ENCODE measurements at places on chromosomes 7 and 10.

DNA sequence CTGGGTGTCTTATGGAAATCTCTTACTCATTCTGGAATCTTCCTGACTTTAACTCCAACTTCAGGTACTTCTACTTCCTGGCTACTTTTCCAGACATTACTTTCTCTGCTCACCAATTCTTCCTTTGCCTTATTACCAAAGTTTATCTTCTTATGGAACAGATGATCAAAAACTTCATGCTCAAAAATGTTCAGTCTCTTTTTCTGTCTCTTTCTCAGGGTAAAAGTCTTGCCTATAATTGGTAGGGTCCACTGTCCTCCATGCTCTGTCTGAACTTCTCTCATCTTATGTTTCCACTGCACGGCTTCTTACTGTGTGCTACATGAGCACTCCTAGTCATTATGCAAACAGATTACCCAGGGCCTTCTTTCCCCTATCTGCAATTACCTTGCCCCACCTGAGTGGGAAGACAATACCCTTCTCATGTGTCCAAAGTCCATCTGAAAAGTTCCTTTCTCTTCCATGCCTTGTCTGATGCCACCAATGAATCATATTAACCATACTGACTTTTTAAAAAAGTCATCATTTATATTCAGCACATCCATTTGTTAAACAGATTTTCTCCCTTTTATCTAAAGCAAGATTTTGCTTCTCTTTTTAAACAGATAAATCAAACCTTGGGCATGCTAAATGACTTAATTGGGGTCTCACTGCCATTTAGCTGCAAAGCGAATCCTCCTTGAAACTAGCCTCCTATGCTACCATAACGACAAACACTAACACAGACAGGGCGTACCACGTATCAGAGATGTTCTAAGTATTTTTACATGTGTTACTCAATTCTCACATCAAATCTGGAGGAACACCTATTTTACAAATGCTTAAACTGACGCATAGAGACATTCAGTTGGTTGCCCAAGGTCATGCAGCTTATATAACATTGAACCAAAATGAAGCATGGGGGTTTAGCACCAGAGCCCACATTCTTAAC lies 48.8 kb downstream of the SEMA3C start:
- peak; percentile 24 for DNase-seq

GRCh38 chr10:88526501-88527105 lies 56.5 kb downstream of the RNLS start:
- no peak for DNase-seq

DNA sequence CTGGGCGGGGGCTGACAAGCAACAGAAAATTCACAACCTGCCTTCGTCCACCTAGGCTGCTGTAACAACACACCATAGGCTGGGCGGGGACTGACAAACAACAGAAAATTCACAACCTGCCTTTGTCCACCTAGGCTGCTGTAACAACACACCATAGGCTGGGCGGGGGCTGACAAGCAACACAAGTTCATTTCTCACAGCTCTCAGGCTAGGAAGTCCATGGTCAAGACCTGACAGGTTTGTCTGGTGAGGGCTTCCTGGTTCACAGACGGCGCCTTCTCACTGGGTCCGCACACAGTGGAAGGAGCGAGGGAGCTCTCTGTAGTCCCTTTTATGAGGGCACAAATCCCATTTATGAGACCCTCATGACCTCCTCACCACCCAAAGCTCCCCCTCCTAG lies 52.2 kb downstream of the DIP2C start:
- DNase-seq, result no peak

DNA sequence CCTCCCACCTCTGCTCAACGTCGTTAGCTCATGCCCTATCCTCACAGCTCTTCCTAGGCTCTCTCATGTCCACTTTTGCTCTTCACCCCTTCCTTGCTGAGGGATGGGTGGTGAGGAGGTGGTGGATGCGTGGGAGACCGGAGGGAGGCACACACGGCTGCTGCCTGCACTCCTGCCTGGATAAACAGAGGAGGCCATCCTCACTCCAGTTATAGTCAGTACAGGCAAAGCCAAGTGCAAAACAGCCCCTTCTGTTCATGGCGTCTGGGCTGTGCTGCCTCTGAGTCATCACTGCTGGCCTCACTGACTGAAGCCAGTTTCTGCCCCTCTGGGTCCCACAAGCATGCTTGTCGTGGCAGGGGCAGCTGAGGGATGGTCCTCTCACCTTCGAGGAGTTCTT lies 31.9 kb upstream of the LRRC4 start:
- no peak for DNase-seq

GRCh38 chr10:44937196-44938005 lies 22.2 kb upstream of the RASSF4 start:
- no peak for DNase-seq

- no peak for DNase-seq
These were observed 2.6 kb upstream of the COX19 start for GRCh38 chr7:978049-978346.

DNA sequence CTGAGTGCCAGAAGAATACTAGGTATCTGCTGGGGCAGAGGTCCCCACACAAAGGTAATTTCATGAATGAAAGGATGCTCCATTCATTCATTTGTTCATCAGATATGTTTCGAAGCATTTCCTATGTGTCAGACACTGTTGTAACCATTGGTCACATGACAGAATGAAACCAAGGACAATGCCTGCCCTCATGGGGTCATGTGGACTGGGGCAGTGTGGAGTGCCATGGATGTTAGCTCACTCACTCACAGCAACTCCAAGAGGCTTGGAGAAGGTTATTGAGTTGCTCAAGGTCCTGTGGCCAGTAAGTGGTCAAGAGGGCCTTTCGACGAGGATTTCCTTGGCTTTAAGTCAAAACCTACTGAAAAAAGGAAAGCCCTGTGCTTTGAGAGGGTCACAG lies 223.5 kb downstream of the ARHGAP12 start:
- no peak for DNase-seq

DNA sequence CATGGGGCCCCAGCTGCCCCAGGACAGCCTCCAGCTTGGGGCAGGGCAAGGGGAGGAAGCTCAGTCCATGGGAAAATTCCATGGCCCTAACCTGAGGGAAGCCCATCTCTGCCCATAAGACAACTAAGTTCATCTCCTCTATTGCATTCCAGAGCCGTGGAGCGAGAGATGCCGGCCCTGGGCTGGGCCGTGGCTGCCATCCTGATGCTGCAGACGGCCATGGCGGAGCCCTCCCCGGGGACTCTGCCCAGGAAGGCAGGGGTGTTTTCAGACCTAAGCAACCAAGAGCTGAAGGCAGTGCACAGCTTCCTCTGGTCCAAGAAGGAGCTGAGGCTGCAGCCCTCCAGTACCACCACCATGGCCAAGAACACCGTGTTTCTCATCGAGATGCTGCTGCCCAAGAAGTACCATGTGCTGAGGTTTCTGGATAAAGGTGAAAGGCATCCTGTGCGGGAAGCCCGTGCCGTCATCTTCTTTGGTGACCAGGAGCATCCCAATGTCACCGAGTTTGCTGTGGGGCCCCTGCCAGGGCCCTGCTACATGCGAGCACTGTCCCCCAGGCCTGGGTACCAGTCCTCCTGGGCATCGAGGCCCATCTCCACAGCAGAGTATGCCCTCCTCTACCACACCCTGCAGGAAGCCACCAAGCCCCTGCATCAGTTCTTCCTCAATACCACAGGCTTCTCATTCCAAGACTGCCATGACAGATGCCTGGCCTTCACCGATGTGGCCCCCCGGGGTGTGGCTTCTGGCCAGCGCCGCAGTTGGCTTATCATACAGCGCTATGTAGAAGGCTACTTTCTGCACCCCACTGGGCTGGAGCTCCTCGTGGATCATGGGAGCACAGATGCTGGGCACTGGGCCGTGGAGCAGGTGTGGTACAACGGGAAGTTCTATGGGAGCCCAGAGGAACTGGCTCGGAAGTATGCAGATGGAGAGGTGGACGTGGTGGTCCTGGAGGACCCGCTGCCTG lies 4.3 kb downstream of the AOC1 start:
- DNase-seq, result no peak

DNA sequence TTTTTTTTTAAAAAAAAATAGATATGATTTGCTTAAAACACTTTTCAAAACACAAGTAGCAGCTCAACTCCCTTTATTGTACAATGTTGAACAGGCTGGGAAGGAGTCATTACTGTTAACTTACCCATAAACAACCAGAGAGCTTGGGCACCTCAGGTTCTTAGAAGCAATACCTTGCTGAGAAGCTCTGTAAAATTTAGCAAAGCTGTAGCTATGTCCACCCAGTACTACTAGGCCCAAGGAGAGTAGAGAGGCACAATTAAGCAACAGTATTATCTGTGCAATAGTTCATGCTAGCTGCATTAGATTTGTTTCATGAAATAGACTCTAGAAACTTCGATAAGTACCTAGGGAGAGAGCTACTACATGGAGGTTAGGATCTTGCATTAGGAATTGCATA lies 32.0 kb downstream of the SEMA3A start:
- no peak for DNase-seq

- DNase-seq, result no peak
These were observed 178.8 kb downstream of the REEP3 start for GRCh38 chr10:63699785-63700613.

DNA sequence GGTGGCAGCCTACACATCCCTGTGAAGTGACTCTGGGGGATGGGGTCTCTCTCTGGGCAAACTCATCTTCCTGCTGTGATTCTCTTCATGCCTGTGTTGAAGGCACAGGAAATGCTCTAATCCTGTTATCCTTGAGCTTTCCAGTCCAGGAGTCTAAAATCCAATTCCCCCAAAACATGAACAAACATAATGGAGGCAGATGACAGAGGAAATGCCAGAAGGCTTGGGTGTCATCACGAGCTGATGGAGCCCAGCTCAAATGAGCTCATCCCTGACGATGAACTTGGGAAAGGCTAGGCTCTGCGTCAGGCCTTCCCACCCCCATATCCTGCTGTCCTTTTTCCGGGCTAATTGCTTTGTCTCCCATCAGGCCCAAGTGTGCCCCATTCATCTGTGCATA lies 165.9 kb upstream of the PODXL start:
- no peak for DNase-seq

DNA sequence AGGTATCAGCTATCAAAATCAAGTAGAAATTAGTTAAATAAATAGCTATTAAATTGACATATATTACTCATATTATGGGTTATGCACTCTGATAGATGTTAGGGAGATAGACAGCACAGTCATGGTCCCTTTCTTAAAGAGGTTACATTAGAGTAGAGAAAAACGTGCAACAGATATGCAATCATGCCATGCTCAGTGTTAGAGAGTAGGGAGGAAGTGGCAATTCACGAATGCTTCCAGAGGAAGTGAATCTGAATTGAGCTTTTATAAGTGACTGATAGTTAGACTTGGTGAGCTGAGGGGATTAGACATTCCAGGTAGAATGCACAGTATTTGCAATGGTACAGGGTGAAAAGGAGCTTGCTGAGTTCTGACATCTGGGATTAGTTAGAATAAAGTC lies 349.8 kb downstream of the NXPH1 start:
- no peak for DNase-seq

DNA sequence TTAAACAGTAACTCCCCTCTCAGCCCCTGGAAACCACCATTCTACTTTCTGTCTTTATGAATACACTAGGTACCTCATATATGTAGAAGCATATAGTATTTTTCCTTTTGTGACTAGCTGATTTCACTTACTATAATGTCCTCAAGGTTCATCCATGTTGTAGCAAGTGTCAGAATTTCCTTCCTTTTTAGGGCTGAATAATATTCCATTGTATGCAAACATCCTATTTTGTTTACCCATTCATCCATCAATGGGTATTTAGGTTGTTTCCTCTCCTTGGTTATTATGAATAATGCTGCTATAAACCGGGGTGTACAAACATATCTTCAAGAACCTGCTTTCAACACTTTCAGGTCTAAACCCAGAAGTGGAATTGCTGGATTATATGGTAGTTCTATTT lies 125.3 kb downstream of the SGMS1 start:
- DNase-seq, result no peak

- no peak for DNase-seq
These were observed 72.1 kb downstream of the WNT2 start for GRCh38 chr7:117250801-117251200.

- no peak for DNase-seq
These were observed 50.9 kb downstream of the GNAI1 start for GRCh38 chr7:80185571-80185970.

- DNase-seq, result peak; percentile 20
These were observed 994 bp upstream of the CYP51A1 start for GRCh38 chr7:92135052-92135889.

GRCh38 chr10:101000915-101001658 lies 1.5 kb downstream of the LZTS2 start:
- DNase-seq, result peak; percentile 81

GRCh38 chr10:61643316-61643751 lies 19.4 kb upstream of the CABCOCO1 start:
- no peak for DNase-seq

GRCh38 chr7:36157527-36158320 lies 4.7 kb downstream of the EEPD1 start:
- no peak for DNase-seq

DNA sequence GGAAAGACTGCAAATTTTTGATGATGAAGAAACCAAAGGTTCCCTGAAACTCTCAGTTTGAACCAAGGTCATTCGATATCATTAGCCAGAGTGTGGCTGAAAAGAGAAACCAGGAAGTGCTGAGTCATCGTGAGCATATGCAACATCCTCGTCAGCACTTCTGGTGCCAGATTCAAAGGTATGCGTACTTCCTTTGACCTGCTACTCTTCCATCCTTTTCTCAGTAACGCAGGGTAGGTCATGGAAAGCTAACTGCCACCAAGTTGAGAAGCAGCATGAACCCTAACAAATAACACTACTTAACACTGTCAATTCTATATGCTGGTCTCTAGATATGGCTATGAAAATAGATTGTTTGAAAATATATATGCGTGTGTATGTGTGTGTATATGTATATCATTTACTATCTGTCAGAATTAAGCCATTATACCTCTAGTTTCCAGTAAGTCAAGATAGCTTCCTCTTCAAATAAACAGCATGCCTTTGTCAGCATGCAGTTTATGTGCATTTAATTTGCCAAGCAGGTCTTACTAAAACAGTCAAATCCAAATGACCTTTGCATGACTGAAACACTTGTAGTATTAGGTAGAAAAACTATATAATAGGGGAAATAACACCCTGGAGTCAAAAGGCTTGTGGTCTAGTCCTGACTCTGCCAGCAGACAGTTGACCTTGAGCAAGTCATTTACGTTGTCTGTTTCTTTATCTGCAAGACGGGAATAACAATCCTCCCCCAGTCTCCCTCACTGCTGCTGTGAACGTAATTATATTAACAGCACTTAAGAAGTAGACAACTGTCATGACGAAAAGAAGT lies 26.4 kb downstream of the CDK6 start:
- DNase-seq, result peak; percentile 81

- DNase-seq, result no peak
These were observed 89.5 kb downstream of the ANK3 start for GRCh38 chr10:60299961-60300883.

GRCh38 chr10:35335133-35336083 lies 901 bp upstream of the CCNY start:
- peak; percentile 20 for DNase-seq

DNA sequence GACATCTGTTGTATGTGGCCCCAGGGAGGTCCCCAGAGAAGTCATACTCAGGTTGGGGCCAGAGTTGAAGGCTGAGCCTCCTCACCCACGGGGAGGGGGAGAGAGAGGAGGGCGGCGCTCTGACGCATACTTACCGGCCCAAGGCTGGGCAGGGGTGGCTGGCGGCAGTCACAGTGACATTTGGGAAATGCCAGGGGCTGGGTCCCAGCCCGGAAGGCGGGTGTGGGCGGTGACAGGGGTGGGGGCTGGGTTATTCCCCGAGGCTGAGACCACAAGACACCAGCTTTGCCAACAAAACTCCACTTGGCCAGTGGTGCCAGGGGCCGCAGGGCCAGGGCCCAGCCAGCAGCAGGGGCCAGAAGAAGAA lies 41.1 kb downstream of the RASGEF1A start:
- peak; percentile 3 for DNase-seq

GRCh38 chr7:149145031-149145845 lies 2.0 kb upstream of the ZNF398 start:
- DNase-seq, result no peak

- peak; percentile 47 for DNase-seq
These were observed 460 bp downstream of the ANXA11 start for GRCh38 chr10:80204677-80205476.

Data from transverse colon (tissue), 4 donors.